ENCODE measurements at places on chromosomes 7 and 10. TPM values are rescaled to one million over a fixed set of nuclear protein-coding genes. Genes with fewer than 3 reads are reported as not detected.

- DNase-seq, result no peak
These were observed 82.9 kb downstream of the LRRC4 start for GRCh38 chr7:127948312-127948711.

- DNase-seq, result no peak
These were observed 138.4 kb upstream of the HGF start for GRCh38 chr7:81908220-81908619.

LOXL4 gene
- total RNA-seq, result 1.7 TPM

RAB19 gene
- not detected for total RNA-seq

SEMA3D gene
- 26.3 TPM for total RNA-seq

GRCh38 chr10:80613466-80614170 lies 75.9 kb downstream of the SH2D4B start:
- no peak for DNase-seq

DYNC1I1 gene
- total RNA-seq, result 0.79 TPM

TDRD1 gene
- total RNA-seq, result not detected

ARHGAP19 gene
- total RNA-seq, result 32.1 TPM

PRKCQ gene
- total RNA-seq, result 3.3 TPM

C7orf57 gene
- not detected for total RNA-seq

PNLIPRP2 gene
- total RNA-seq, result not detected

DNA sequence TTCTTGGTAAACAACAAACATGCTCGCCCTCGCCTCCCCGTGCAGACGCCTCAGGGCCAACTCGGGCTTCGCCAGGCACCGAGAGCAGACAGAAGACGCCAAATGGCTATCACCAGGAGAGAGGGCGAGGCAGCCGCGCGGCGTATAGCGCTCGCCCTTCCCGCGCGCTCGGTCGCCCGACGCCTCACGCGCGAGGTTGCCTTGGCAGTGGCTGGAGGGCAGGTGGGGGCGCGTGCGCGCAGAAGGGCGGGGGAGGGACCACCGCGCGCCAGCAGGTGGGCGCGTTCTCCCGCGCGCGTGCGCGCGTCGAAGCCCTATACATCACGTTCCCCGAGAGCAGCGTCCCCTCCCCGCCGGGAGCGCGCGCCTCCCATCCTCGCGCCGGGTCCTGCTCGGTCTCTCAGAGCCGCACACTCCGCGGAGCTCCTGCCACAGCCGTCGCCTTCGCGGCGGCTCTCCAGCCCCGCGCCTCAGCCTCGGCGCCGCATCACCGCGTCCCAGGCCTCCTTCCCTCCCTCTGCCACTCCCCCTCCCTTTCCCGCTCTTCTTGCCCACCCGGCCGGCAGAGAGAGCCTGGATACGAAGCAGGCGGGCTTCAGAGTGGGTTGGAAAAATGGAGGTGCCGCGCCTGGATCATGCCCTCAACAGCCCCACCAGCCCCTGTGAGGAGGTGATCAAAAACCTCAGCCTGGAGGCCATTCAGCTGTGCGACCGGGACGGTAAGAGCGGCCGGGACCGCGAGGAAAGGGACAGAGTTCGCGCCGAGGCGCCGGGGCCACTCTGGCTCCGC lies at the start of gene PHYHIPL:
Gene PHYHIPL, plus strand, starts transcription at position 403 of the 790 bp plus-strand sequence. Its CDS starts 211 bp downstream, at position 614.
- DNase-seq, result peak; percentile 43

TSPAN12 gene
- 15.7 TPM for total RNA-seq

GRCh38 chr10:95306318-95306650 lies 15.5 kb upstream of the PDLIM1 start:
- DNase-seq, result no peak

GRCh38 chr7:130954918-130955564 lies 221.0 kb upstream of the KLF14 start:
- no peak for DNase-seq

OR2A42 gene
- not detected for total RNA-seq

GRCh38 chr7:103932389-103932788 lies 57.1 kb downstream of the RELN start:
- DNase-seq, result no peak

DNA sequence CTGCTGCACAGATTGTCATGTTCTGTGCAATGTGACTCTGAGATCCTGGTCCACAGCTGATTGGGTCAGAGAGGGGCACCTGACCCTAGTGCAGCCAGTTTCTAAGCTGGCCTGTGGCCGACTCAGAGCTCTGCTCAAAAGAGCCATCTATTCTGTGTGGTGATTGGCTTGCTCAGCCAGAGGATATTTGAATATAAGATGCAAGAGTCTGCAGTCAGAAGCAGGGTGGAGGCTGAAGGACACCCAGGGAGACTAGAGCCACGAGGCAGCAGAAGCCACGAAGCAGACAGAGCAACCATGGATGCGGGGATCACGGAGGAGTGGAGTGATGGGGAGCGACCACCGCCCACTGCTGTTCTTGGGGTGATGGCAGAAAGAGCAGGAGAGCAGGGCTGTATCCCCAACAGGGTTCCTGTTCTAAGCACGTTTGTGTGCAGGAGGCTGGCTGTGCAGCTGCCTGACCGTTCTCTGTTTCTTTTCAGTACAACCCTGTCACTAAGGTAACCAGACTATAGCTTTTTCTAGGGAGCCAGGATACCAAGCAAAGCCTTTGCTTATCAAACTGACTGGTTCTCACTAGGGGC lies 19.5 kb upstream of the RHEB start:
- peak; percentile 53 for DNase-seq

DNA sequence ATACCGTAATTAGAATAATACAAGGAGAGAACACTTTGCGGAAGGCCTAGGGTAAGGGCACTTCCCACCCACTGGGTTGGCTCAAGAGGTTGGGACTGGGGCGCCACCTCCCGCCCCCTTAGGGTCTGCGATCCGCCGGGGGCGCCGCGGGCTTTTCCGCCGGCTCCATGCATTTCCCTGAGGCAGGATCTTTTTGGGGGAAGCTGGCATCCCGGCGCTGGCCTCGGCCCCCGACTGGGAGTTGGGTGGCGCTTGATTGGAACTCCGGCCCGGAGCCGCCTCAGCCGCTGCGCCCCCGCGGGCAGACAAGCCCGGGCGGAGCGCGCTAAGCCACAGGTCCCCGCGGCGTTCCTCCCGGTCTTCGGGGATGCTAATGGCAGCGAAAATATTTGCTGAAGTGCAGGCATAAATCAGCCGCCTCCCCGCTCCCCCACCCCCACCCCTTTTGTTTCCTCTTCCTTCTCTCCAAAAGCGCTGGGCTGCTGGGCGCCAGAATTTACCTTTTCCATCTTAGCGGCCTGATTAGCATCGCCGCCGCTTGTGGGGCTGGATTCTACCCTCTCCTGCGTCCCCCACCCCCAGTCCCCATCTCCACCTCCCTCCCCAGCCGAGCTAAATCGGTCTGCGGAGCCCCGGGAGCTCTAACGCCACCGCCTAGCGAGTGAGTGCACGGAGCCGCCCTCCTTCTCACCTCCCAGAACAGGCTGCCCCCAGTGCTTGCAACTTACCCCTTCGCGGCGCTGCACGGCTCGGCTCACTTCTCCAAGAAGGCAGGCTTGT lies 5.1 kb downstream of the UNC5B start:
- DNase-seq, result no peak

PNLIPRP1 gene
- not detected for total RNA-seq

DNA sequence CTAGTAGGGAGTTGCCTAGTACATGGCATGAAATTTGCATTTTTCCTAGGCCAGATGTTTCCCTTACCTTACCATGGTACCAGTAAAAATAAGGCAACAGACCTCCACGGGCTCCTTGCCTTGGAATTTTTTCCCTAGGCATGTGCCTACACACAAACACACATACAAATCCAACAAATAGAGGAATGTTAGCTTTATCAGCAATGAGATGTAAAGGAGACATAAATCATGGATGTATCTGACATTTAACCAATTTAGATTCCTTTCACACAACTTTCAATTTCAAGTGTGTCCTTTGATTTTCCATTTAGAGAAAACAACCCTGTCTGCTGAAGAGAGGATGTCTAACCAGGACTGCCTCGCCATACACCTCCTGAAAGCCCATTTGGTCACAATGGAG lies 209.7 kb upstream of the SP4 start:
- no peak for DNase-seq

DNA sequence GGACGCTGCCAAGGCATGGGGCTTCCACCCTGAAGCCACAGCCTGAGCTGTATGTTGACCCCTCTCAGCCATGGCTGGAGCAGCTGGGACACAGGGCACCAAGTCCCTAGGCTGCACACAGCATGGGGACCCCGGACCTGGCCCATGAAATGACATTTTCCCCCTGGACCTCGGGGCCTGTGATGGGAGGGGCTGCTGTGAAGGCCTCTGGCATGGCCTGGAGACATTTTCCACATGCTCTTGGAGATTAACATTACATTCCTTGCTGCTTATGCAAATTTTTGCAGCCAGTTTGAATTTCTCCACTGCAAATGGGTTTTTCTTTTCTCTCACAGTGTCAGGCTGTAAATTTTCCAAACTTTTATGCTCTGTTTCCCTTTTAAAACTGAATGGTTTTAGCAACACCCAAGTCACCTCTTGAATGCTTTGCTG lies 463.6 kb downstream of the ZWINT start:
- DNase-seq, result no peak

DNA sequence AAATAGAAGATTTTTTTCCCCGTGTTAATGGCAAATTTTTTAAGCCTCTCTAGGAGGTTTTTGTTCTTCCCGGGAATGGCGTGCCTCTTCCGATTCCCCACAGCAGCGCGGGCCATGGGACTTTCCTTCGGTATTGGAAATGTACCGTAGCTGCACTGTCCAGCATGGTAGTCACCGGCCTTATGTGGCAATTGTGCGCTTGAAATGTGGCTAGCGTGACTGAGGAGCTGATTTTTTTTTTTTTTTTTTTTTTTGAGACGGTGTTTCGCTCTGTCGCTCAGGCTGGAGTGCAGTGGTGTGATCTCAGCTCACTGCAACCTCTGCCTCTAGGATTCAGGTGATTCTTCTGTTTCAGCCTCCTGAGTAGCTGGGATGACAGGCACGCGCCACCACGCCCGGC lies 938 bp upstream of the TCTN3 start:
- no peak for DNase-seq

DNA sequence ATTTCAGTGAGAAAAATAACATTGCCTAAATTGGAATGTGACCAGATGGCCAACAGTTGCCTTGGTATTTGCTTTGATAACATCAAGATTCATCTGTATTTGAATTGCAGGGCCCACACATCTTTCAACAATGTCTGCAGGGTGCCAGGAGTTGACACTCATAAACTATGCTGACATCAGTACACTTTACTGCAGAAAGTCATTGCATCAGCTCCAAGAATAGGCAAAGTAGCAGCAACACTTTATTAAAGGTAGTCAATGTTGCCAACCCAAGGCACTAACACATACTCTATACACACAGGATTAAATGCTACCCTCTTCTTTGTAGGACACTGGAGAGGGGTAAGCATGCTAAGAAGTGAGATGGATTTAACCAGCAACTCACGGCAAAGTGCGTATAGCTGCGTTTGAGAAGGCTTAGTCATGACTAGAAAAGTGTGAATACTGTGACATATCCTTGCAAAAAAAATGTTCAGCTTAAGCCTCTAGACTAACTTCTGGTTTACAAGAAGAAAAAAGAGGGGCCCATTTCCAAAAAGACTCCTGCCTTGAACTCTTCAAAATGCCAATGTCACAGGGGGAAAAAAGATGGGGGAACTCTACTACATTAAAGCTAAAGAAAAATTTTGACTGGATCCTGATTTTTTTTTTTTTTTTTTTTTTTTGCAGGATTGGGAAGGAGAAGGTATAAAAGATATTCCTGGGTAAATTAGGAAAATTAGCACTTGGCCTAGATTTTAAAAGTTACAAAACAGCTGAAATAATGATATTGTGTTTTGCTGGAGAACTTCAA lies 2.2 kb downstream of the BBIP1 start:
- DNase-seq, result no peak

FXYD4 gene
- not detected for total RNA-seq

DNA sequence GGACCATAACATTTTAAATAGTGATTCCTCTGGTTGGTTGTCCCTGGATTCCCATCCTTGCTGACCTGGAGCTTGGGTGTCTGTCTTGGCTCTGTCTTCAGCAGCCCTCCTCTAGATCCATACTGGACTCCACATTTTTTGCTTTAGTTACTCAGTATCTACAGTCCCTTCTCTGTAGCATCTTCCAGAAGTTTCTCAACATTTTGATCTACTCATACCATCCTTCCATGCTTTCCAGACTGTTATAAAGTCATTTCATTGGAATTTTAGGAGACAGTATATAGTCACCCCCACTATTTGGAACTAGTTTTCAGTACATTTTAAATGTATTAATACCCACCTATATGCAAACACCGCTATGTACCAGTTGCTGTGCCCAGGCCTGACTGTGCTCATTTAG lies 25.8 kb downstream of the APBB1IP start:
- no peak for DNase-seq

GRCh38 chr7:132514430-132514829 lies 61.8 kb downstream of the PLXNA4 start:
- no peak for DNase-seq

TAS2R4 gene
- total RNA-seq, result 1.1 TPM

CDNF gene
- total RNA-seq, result 1.1 TPM

DNA sequence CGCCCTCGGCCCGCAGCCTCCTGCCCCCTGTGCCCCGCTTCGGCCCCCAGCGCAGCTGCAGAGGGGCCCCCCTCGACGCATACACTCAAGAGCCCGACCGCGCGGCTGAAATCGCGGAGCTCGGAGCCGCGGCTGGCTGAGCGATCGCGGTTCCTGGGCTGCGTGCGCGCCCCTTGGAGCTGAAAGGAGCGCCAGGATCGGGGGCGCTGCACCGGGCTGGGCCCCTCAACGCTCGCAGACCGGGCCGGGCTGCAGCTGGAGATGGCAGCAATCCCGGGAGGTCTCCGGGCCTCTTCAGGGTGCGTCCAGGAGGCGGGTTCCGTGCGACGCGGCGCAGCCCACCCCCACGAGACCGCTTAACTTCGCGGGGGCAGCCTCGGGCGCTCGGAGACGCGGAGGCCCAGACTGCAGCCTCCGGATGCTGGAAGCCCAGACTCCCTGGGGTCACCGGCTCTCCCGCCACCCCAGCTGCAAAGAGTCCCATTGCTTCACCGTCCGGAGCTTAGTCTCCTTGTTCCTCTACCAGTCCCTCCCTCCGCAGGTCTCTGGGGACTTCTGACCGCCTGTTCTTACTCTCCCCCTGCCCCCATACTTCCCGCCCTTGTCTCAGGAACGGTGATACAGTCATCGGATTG lies 73.0 kb upstream of the LRRC4 start:
- DNase-seq, result no peak

DNA sequence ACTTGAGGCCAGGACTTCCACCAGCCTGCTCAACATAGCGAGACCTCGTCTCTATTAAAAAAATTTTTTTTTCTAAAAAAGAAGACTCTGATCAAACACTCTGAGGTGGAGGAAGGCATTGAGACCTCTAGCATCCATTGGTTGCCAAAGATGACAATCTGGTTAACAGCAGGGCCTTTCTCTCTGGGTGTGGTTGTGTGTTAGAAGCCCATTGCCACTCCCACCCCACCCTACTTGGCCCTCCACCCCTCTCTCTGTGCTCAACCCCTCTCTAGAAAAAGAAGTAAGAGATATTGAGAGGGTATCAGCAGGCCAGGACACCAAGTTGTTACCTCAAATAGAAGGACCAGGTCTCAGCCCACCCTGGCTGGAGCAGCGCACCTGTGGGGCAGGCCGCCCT lies 57.4 kb upstream of the MXI1 start:
- no peak for DNase-seq
